ENCODE measurements at places on chromosomes 13 and 19. TPM values are rescaled to one million over a fixed set of nuclear protein-coding genes. Genes with fewer than 3 reads are reported as not detected.

The COX6B2 gene
- total RNA-seq, result not detected

The MPV17L2 gene
- 12.5 TPM for total RNA-seq

The SIRT6 gene
- total RNA-seq, result 12.9 TPM

The SYNGR4 gene
- total RNA-seq, result not detected

The ZNF573 gene
- 9.8 TPM for total RNA-seq

The TEX101 gene
- total RNA-seq, result not detected

The RNF113B gene
- total RNA-seq, result not detected

DNA sequence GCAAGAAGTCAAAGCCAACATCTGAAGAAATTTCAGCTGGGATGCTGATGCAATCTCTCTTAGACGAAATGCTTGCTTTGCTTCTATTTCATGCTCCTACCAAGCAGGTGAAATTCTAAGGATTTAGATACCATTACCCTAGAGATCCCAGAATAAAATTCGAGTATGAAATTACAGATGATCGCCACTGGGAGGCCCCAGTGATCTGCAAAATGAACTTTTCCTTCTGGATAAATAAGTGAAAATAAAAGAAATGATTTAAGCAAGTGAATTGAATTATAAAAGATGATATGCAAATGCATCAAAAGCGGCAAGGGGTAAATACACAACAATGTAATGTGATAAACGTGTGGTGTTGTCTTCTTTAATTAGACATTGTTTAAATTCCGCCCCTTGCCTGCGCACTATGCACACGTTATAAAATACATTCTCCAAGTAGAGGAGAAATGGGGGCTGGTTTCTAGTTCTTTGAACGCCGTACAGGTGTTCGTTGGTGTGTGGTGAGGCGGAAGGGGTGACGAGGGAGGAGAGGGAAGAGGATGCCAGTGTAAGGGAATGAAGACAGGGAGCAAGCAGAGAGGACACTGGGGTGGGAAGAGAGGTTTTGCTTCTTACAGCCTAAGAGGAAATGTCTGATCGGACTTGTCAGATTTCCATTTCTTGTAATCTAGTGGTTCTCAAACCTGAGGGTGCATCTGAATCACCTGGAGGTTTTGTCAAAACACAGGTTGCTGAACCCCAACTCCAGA, 58.0 kb downstream of the ERCC5 start:
- DNase-seq, result no peak

DNA sequence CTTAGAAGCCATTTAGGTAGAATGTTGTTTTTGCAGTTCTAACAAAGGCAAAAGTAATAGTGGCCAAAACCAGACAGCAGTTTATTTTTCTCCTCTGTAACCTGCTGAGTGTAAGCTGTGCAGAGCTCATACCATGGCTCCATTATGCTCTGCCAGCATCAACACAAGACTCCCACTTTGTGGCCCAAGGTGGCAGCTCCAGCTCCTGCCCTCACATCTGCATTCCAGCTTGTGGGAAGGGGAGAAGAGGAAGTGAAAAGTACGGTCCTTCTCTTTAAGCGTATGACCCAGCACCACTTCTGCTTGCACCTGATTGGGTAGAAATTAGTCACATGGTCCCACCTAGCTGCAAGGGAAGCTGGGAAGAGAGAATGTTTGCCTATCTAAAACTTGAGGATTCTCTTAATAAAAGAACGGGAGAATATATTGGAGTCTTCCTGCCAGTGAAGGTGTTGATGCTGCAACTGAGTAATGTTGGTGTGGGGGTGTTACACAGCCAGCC, 19.2 kb downstream of the ADGRE1 start:
- no peak for DNase-seq

DNA sequence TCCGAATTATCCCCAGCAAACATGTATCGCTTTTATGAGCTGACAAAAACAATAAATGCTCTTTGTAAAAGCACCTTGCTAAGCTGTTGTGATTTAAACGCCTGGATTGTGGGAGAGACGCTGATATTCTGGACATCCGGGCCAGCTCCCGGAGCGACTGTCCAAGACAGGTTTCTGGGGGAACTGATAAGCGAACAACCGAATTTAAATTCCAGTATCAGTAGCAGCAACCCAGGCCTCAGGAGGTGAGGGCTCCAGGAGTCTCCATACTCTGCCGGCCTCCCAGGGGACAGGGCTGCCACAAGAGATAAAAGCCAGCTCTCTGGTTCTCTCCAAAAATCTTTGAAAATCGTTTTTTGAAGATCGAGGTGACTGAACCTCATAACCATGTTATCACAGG, 50.3 kb upstream of the VSTM2B start:
- DNase-seq, result no peak

GRCh38 chr13:27593267-27593666, 27.1 kb downstream of the LNX2 start:
- no peak for DNase-seq

GRCh38 chr13:97561182-97561581, 127.2 kb downstream of the RAP2A start:
- DNase-seq, result no peak

GRCh38 chr13:84431646-84432045, 549.4 kb upstream of the SLITRK1 start:
- DNase-seq, result no peak

DNA sequence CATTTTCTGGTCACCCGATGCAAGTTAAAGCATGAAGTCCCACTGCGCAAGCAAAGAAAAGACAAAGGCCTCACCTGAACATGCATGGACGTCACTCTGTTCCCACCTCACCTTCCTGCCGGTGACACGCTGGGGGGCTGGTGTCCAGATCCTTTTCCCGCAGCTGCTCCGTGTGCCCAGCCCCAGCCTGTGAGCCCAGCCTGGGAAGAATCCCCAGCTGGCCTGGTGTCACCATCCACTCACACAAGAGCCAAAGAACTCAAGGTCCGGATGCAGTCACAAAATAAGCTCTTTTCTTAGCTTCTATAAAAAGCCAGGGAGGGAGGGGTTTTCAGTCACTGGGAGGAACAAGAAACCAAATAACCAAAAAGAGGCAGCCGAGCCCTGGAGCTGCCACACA, 249.9 kb downstream of the COL4A1 start:
- no peak for DNase-seq

GRCh38 chr19:11979527-11979926, 14.7 kb downstream of the ZNF763 start:
- DNase-seq, result no peak

DNA sequence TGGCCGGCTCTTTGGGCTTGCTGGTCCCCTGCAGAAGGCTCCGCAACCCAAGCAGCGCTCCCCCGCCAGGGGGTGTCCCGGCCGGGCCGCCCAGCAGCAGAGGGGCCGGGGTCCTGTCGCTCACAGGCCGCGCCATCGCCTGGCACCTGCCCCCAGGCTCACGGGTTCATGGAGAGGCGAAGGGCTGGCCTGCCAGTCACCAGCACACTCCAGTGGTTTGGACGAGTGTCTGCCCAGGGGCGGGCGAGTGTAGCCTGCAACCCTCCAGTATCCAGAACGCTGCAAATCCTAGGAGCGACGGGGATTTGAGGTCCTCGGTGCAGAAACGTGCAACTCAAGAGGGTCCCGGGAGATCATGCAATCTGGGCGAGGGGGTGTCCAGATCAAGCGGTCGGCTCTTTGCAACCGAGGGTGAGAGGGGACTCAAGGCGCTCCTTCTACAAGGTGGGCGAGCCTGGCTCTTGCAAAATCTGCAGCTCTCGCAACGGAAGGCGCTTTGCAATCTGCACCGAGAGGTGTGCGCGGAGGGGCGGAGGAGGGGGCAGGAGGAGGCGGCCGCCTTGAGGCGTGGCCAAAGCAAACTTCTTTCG, at the start of gene DBP:
Gene DBP (minus strand): TSS at position 521 of the 590 bp plus-strand sequence. CDS start 385 bp downstream, at position 136.
- DNase-seq, result peak; percentile 62

DNA sequence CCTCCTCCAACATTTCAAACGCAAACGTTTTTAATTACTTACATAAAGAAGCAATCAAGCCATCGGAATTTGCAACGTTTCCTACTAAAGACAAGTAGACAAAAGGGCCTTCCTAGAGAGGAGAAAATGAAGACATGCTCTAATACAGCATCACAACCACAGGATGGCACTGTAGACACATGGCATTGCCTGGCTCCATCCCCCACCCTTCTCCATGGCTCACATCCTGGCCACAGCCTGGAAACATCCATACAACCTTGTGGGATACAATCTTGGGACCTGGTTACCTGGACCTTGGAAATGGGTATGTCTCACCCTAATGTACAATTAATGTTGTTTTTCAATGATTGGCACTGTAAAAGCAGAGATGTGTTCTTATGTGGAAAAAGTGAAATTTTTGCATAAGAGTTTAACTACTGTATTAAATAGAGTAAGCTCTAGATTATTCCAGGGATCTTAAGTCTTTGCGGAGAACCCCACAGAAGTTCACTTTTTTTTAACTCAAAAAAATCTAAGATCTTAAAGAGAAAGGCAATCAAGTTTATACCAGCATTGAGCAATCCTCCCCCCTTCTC, 21.5 kb downstream of the EBPL start:
- DNase-seq, result no peak

GRCh38 chr13:101757446-101758039, 305.1 kb downstream of the ITGBL1 start:
- no peak for DNase-seq

DNA sequence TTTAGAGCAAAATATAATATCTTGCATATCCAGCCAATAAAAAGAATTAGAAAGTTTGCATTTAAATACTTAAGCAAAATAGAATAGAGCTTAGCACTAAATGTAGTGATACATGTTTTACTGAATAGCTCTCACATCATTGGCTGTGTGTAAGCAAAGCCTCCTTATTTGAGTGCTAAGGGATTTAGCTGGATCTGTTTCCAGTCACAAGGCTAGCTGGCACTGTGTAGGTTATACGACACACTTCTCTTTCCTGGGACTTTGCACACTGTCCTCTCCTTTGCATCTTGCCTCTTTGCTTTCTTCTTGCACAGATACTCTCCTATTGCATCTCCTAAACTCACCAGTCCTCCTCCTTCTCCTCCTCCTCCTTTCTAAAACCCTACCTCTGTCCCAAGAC, 423.8 kb downstream of the KLF5 start:
- DNase-seq, result no peak

All from left ventricle myocardium inferior (tissue), 1 donor.